Cardiac septum (tissue), 1 donor: ENCODE measurements at places on chromosomes 1 and 21.

GRCh38 chr1:92877792-92878191 lies 46.0 kb downstream of the RPL5 start:
- DNase-seq, result no peak

GRCh38 chr1:109796484-109797302 lies 33.0 kb upstream of the EPS8L3 start:
- peak; percentile 55 for DNase-seq

DNA sequence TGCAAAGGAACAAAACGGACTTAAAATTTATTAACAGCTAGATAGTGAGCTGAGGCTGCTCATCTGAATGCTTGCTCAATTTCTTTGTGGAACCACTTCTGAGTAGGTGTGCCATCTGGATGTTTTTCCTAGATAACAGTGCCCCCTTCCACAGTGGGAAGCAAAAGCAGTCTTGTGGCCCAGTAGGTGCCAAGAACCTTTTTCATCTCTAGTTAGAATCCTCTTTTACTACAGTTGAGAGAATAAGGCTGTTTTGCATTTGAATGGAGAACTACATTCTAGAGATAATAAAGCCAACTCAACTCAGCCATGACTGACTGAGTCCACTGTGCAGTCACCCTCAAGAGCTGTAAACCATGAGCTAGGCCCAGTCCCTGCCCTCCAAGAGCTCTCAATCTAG lies 13.3 kb downstream of the F3 start:
- no peak for DNase-seq

GRCh38 chr1:173554541-173555250 lies 48.2 kb downstream of the SLC9C2 start:
- DNase-seq, result no peak

DNA sequence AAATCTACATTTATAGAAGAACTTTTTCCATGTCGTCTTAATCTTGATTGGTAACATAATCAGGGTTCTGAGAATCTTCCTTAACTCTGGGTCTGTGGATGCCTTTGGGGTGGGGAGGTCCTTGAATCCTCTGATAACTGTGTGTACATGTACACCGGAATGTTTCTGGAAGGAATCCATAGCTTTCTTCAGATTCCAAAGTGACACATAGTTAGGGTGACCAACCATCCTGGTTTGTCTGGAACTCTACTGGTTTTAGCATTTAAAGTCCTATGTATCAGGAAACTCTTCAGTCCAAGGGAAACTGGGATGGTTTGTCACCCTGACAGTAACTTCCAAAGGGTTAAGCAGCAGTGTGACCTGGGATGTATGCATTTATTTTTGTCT lies 16.8 kb downstream of the STRIP1 start:
- DNase-seq, result no peak

DNA sequence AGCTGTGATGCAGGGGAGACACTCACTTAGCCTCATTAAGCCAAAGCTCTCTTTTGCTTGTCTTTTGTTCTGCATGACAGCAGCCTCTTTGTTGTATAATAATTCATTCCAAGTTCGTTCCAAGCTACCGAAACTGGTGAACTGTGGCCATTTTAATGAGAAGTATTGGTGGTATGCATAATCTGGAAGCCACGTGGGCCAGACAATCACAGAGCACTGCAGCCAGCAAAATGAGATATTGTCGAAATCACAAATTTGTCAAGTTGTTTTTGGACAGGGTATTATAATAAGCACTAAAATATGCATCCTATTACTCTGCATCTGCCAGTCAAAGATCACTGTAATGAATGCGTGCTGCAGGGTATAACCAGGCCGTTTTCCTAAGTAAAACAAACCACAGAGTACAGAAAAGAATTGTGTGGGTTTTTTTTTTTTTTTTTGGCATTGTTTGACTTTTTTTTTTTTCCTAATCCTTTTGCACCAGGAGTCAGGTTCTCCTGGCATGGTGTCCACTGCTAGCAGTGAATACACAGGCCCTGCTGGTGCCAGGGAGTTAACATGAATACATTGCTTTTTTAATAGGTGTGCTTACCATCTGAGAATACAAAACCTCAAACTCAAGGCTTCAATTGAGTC lies 423.9 kb downstream of the PTBP2 start:
- no peak for DNase-seq

GRCh38 chr1:160438935-160439334 lies 38.6 kb downstream of the VANGL2 start:
- DNase-seq, result no peak

GRCh38 chr1:55156608-55157007 lies 58.6 kb downstream of the USP24 start:
- no peak for DNase-seq

DNA sequence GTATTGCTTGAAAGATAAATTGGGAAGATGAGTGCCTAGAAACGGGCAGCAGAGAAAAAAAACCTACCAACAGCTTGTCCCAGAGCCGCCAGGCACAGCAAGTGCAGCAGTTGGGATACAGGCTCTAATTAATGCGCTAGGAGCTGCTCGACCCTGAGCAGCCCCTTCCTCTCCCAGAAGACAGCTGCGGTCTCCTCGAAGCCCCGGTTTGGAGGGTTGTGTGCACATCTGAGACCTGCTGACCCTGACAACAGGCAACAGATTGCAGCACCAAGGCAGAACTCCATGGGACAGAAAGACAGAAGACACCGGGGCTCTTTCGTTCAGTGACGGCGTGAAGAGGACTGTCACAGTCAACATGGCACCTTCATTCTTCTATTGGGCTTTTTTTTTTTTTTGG lies 101.4 kb downstream of the TSEN15 start:
- no peak for DNase-seq

- peak; percentile 35 for DNase-seq
Observed at GRCh38 chr1:205533748-205534443, 29.4 kb downstream of the CDK18 start.

DNA sequence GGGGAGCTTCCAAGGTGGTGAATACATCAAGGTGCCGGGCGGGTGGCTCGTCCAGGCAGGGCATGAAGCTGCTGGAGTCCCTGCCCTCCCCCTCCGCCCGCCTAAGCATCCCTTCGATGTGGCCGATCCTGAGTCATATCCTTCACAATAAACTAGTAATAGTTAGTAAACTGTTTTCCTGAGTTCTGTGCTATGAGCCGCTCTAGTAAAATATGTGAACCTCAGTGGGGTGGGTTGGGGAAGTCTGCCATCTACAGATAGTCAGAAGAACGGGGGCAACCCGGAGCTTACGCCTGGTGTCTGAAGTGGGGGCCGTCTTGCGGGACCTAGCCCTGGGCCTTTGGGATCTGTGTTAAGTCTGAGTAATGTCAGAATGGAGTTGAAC lies 21.6 kb downstream of the C2CD2 start:
- no peak for DNase-seq
